ENCODE measurements at places on chromosomes 6 and 20. TPM values are rescaled to one million over a fixed set of nuclear protein-coding genes. Genes with fewer than 3 reads are reported as not detected.

DNA sequence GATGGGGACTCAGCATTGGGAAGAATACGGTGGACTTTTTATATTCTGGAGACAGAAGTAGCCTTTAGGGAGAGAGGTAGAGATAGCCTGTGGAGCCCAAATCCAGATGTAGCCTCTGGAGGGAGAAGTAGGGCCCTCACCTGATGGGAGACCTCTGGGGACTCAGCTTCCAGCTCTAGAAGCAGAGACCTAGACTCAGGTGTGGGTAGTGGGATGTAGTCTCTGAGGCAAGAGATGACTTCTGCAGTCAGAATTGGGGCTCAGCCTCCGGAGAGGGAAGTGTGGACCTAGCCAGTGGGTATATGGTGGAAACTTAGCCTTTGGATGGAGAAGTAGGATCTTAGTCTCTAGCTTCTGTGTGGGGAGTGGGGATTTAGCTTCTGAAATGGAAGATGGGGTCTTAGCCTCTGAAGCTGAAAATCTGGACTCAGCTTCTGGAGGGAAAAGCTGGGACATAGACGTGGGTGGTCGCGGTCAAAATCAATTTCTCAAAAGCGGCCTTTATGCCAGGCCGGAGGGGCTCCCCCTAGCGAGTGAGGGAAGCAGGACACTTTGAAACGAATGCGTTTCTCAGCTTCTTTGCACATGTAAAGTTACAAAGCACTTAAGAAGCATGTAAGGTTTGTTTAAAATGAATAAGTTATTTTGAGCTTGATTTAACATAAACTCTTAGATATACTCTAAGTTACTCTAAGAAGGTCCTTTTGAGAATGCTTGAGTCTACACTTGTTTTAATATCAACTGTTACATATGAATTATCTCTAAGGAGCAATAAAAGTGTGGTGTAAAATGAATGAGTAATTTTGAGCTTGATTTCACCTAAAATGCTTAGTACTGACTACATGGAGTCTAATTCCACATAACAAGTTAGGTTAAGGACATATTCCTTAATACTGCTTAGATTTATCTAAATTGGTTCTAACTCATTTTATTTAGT lies 12.9 kb upstream of the ZNF343 start:
- DNase-seq: no peak

GRCh38 chr20:623704-624103 lies 13.6 kb upstream of the TCF15 start:
- DNase-seq: no peak

Gene MSH5
- 23.7 TPM for total RNA-seq

Gene KCNQ2
- not detected for total RNA-seq

Gene TRIM15
- not detected for total RNA-seq

DNA sequence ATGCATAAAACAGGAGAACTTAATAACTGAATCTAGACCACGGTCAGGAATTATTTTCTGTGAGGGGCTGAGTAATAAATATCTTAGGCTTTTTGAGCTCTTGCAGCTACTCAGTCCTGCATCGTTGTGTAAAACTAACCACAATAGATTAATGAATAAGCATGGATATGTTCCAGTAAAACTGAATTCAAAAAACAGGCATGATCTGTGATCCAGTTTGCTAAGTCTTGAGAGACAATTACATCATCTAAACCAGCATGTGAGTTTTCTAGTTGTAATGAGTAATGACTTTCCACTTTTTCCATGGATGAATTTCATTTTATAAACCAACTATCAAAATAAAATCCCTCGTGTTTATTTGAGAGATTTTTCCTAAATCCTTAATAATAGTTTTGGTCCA lies 336.8 kb downstream of the RFPL4B start:
- no peak for DNase-seq

Gene DBNDD2
- 58.8 TPM for total RNA-seq

DNA sequence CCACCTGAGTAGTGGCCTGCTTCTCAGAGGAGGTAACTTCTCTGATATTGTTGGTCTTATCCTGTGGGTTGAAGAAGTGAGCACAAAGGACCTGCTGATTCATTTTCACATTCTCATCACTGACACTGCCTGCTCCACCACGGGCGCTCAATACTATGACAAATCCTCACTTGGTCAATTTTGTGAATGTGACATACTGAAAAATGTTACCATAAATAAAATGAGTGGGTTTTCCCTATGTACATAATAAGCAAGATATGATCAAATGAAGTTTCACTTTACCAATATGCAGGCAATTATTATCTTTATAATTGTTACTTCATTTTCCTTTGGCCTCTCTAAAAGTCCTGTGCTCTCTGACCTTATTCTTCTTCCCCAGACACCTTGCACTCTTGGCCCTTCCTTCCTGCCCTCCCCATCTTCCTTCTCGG lies 71.5 kb upstream of the RIPOR2 start:
- DNase-seq: no peak

Gene KATNA1
- 7.2 TPM for total RNA-seq

Gene SIRPA
- total RNA-seq: 45.1 TPM

Gene OTOR
- total RNA-seq: not detected

Gene SYCP2
- 1.2 TPM for total RNA-seq

DNA sequence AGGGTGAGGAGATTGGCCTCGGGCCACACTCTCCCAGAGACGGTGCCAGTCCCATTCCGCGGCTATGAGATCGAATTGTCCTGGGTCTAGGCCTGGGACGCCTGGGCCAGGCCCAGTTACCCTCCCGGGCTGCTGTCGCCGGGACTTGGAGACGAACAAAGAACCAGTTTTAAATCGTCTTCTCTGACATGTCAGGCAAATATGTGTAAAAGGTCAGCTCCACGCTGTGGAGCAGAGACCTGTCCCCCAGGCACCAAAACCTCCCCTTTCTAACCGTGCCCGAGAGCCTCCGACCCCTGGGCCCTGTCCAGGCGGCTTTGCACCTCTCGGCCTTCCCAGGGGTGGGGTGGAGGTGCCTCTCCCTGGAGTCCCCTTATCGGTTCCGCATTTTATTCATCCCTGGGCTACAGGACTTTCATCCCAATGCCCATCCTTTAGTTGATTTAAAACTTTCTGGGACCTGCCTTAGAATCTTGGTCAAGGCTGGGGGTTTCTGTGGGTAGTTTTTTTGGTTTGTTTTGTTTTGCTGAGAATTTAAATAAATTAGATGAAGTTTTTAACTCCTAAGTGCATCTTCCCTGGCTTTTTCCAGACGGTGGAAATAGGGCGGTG lies 5.8 kb upstream of the TFAP2A start:
- no peak for DNase-seq

- DNase-seq: no peak
Measured at GRCh38 chr6:26270486-26270861, 94.5 kb upstream of the BTN3A2 start.

Gene F13A1
- total RNA-seq: 7.3 TPM

Gene GJA10
- total RNA-seq: not detected

DNA sequence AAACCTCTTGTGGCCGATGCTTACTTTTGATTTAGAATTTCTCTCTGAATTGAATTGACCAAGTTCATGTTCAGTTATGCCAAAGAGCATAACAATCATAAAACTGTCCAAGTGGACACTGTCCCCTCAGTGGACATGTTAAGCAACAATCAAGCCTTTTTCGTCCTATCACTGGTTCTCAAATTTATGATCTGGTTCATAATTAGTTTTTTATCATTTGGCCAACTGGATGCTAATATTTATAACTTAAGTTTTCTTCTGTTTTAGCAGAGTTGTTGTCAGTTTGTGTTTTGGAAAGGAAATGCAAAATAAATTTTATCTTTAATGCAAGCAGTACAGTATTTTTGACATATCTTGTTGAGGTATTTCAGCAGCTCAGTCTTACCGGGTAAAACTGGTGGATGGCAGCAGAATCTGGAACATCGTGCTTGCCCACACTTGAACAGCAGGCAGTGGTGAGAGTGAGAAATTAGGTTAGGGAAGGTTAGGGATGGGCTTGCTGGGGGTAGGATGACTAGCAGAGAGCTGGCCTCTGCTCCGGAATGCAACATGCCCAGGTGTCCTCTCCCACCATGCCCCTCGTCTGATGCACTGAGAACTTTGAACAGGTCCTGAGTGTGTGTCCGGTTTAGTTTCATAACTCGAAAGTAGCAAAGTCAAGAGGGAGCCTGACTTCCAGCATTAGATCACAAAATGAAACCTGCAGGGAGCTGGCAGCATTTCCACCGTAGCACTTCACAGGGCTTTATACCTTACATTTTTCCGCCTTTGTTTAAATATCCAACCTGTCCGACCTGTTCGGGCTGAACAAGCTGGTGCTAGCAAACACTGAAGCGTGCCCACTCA lies 93.1 kb downstream of the RREB1 start:
- no peak for DNase-seq

GRCh38 chr20:43563429-43563828 lies 4.6 kb downstream of the SGK2 start:
- no peak for DNase-seq

Gene RAET1L
- total RNA-seq: not detected

DNA sequence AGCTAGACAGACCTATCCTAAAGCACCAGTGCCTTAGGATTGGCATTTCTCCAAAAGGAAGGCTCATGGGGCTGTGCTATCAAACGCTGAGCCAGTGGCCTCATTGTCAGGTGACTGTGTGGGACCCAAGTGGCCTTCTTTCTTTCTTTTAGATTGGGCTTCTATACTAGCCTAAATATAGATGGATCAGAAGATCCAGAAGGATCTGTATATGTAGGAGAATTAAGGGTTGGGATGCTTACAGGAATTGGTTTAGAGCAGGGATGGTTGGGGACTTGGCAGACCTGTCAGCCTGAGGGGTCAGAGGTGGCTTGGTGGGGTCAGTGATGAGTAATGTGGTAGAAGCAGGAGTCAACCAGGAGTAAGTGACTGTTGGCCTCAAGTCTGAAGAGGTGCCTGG lies 14.8 kb downstream of the ABT1 start:
- DNase-seq: no peak

DNA sequence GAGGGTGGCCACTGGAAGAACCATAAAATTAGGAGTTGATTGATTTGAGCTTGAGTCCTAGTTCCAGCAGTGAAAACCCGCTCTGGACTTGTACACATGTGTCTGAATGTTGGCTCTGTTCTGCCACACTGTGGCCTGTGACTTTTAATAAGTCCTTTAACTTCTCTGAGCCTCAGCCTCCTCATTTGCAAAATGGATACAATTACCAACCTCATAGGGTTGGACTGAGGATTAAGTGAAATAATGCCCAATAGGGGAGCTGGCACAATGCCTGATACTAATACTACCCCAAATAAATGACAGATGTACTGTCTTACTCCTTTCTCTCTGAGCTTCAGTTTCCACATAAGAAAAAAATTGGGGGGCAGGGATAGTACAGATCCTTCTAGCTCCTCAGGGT lies 92.6 kb upstream of the RIPOR2 start:
- no peak for DNase-seq

DNA sequence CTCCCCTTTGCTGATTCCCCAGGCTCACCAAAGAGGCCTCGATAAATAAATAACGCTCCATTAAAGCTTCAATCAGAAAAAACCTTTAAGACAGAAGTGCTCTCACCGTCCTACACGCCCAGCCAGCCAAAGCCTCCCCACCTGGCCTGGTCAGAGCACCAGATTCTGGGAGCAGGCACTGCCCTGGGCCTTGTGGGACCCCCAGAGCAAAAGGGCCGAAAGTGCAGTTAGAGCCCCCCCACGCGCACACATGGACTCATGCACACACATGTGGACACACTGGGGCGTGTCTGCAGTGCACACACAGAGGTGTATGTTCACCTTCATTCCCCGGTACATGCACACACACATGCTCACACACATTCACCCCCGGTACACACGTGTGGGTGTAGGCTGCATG lies 1.9 kb upstream of the NECAB3 start:
- no peak for DNase-seq

DNA sequence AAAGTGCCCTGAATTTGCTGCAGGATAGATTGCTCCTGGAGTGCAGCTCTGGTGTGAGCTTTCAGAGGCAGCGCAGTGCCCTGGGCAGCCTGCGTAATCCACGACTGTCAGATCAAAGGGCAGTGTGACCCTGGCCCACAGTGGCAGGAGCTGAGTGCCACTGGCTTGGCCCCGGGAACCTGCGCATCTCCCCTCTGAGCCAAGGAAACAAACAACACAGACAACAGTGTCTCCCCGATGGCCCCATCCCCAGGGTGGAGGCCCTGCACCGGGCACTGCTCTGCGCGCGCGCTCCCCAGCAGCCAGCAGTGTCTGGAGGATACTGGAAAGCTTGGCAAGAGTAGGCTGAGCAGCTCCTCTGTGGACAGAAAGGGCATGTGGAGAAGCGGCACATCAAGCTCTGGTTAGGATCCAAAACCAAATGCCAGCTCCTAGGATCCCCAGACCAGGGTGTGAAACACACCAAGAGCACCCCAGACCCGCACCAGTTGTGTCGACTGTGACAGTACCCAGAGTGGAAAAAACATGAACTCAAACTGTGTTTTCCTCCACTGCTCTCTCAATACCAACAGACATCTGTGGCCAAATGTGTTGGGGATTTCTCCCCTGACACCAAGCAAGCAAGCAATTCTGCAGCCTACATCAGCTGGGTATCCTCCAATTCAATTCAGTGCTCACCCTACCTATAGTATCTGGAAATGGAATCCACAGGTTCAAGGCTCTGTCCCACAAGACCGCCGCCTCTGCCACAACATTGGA lies 26.7 kb downstream of the RBCK1 start:
- DNase-seq: no peak

Gene TSHZ2
- total RNA-seq: 3.9 TPM

DNA sequence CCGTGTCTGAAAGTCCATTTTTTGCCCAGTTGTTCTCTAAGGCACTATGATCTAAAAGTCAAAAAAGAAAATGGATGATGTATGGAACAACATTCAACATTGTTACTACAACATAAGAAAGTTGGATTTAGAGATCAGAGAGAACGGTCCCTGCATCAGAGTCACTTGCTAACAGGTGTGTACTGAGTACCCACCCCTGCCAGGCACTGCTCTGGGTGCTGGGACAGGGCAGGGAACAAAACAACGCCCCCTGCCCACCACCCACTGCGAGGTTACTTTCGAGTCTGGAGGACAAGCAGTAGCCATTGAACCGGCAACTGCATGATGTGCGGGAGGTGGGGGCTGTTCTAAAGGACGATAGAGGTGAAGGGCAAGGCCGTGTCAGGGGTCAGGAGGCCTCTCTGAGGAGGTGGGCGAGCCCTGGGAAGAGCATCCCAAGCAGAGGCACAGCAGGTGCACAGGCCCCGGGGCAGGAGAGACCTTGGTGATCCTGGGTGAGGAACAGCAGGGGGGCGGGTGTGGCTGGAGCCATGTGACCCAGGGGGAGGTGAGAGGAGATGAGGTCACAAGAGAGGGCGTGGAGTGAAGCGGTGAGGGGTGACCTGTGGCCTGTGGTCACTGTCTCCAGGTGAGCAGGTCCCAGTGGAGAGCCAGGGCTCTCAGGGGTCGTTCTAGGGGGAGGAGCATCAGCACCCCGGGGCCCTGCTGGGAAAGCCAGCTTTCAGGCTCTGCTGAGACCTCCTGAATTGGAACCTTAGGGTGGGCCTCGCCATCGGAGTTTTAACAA lies 197.5 kb upstream of the SULF2 start:
- no peak for DNase-seq

Gene PPIL6
- 18.7 TPM for total RNA-seq

Gene SUMO4
- 8.4 TPM for total RNA-seq

All from upper lobe of left lung (tissue), 6 donors.